Pancreas (tissue), 10 donors: ENCODE measurements at places on chromosomes 5 and 9. TPM values are rescaled to one million over a fixed set of nuclear protein-coding genes. Genes with fewer than 3 reads are reported as not detected.
A peak's percentile ranks its signal among the peaks of the same experiment; 100 is the strongest.

IL4 gene
- polyA plus RNA-seq = not detected

DNA sequence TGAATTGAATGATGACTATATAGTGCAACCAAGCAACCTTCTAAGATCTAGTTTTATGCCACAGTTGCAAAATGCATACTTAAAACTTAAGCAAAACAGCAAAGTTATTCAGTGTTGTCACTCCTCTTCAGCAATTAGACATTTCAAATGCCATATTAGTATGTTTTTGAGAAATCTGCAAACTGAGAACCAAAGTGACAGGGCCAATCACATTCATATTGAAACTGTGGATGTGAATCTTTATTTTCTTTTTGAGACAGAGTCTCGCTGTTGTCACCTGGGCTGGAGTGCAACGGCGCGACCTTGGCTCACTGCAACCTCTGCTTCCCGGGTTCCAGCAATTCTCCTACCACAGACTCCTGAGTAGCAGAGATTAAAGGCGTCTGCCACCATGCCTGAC, 249.2 kb upstream of the EFNA5 start:
- H3K27me3 ChIP-seq = no peaks in the 10 kb centered on the region
- no peak overlapping the region for H3K4me3 ChIP-seq
- DNase-seq = no peak
- peaks cover 4% of the 10 kb centered on the region for H3K4me1 ChIP-seq
- no peaks in the 10 kb centered on the region for H3K36me3 ChIP-seq
- no peak overlapping the region for H3K27ac ChIP-seq

DNA sequence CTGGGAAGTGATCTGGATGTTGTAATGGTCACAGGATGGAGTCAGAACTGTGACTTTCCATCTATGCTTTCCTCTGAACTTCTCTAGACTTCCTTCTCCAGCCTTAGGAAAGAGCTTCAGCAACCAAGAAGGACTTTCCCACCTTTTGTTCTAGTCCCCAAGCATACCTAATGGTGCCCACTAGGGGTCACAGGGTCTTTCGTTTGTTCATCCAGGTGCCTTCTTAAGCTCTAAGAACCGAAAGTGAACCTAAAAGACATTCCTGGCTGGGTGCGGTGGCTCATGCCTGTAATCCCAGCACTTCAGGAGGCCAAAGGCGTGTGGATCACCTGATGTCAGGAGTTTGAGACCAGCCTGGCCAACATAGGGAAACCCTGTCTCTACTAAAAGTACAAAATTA, 1.8 kb upstream of the WNT8A start:
- H3K4me3 ChIP-seq = no peak overlapping the region
- no peaks in the 10 kb centered on the region for H3K36me3 ChIP-seq
- no peaks in the 10 kb centered on the region for H3K4me1 ChIP-seq
- no peak overlapping the region for H3K27ac ChIP-seq

DNA sequence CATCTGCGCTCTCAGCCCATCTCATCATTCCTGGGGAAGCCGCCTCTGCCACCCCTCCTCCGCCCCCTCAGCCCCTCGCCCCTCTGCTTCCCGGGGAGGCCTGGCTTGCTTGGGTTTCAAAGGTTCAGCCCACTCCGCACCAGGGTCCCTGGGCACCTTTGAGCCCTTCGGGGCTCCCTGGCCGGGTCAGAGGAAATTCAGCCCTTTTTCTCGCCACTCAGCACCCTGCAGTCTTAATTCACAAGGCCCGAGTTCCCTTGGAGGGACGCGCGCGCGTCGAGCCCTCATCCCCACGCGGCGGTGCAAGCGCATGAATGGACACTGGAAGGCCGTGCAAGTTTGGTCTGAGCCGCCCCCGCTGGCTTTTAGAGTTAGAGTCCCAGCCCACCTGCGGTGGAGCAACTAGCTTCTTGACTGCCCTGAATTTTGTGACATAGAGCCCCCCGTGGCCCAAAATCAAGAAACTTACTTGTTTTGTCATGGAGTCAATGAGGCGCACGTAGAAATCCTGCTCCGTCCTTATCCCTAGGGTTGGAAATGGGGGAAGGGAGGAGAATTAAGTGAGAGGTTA, 4.5 kb downstream of the EBF1 start:
- H3K4me1 ChIP-seq = peaks cover 3% of the 10 kb centered on the region
- H3K27ac ChIP-seq = no peak overlapping the region
- no peak for DNase-seq
- no peaks in the 10 kb centered on the region for H3K27me3 ChIP-seq

SPINK4 gene
- polyA plus RNA-seq = 9.2 TPM

C7 gene
- 36.0 TPM for polyA plus RNA-seq

SAXO1 gene
- 0.09 TPM for polyA plus RNA-seq

DNA sequence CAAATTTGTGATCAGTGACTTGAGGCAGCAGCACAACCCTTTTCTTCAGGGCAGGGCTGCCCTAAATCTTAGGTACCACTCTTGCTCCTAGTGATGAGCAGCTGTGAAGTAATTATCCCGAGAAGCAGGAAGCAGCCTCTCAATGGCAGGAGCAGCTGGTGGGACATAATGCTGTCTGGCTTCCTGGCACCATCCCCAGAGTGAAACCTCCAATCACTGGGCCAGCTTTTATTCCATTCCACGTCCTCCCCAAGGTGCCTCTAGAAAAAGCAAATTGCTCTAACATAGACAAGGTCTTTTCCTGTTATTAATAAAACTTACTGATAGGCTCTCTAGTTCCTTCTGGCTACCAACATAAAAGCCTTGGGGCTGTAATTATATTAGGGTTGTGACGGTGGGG, 154.0 kb downstream of the FRMD3 start:
- no peaks in the 10 kb centered on the region for H3K36me3 ChIP-seq
- no peaks in the 10 kb centered on the region for H3K27me3 ChIP-seq
- H3K4me3 ChIP-seq = no peak overlapping the region
- H3K27ac ChIP-seq = no peak overlapping the region

RLN1 gene
- polyA plus RNA-seq = not detected

- H3K36me3 ChIP-seq = no peaks in the 10 kb centered on the region
- H3K4me3 ChIP-seq = no peak overlapping the region
- no peaks in the 10 kb centered on the region for H3K4me1 ChIP-seq
- DNase-seq = peak; percentile 75
Measured at GRCh38 chr9:94623253-94623652, 16.1 kb downstream of the FBP1 start.

SLC27A6 gene
- 0.04 TPM for polyA plus RNA-seq

DNA sequence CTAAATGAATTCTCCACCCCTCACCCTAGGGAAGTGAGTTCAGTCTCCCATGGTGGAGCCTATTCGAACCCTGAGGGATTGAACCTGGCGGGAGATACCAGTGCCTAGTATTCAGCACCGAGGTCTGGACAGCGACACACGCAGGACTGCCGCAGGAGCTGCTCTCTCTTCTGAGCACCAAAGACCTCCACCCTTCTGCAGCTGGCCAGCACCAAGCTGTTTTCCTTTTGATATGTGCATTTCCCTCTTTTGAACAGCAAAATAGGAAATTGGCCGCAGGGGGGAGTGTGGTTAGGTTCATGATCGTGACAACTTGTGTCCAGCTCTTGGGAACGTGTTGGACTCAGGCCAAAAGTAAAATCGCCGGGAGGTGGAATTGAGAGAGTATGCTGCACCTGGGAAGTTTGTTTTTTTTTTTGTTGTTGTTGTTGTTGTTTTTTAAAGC, 1.2 kb upstream of the PCSK1 start:
- H3K4me1 ChIP-seq = no peaks in the 10 kb centered on the region
- no peak overlapping the region for H3K27ac ChIP-seq
- no peaks in the 10 kb centered on the region for H3K27me3 ChIP-seq
- peak; percentile 78 for DNase-seq
- no peak overlapping the region for H3K4me3 ChIP-seq
